ENCODE measurements at places on chromosomes 6 and 20.

DNA sequence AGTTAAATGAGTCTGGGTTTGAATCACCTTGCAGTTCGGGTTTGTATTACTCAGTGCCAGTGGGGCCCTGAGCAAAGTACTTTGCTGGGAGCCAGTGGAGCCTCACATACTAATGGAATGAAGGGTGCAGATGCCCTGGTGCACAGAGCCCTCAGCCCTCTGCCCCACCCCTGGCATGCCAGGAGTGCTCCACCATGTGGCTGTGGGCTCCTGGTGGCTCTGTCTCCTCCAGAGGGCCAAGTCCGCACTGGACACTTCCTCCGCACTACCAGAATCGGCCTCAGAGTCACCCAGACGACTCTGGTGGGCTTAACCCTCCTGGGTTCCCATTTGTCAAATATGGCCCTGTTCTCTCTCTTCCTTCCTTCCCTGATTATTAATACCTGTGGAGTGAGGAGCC lies 94.0 kb downstream of the STK35 start:
- no peak for DNase-seq

DNA sequence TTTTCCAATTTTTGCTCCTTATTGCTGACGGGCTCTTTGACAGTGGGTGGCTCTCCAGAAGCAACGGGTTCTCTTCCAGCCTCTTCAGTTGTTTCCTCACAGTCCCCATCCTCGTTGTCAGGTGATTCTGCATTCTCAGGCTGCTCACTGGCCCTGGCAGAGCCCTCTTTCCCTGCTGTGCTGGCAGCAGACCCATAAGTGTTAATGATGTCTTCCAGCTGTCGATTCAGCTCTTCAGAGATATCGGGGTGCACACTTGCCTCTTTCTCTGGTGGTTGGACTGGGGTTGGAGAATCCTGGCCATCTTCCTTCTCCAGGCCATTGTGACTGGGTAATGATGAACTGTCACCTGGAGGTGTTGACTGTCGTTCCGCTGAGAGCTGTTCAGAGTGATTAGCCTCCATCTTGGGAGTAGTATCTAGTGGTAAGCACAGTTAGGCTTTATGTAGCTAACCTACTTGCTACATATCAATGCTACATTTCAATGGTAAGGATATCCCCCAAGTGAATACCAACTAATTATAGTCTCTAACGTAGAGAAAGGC lies 3.2 kb downstream of the TXLNB start:
- no peak for DNase-seq

- DNase-seq = no peak
Observed at GRCh38 chr6:152636021-152636608, 1.0 kb downstream of the SYNE1 start.

GRCh38 chr6:111260570-111261298 lies 173.4 kb downstream of the SLC16A10 start:
- DNase-seq = no peak

- DNase-seq = no peak
Observed at GRCh38 chr6:34529665-34530327, 26.3 kb downstream of the SPDEF start.

DNA sequence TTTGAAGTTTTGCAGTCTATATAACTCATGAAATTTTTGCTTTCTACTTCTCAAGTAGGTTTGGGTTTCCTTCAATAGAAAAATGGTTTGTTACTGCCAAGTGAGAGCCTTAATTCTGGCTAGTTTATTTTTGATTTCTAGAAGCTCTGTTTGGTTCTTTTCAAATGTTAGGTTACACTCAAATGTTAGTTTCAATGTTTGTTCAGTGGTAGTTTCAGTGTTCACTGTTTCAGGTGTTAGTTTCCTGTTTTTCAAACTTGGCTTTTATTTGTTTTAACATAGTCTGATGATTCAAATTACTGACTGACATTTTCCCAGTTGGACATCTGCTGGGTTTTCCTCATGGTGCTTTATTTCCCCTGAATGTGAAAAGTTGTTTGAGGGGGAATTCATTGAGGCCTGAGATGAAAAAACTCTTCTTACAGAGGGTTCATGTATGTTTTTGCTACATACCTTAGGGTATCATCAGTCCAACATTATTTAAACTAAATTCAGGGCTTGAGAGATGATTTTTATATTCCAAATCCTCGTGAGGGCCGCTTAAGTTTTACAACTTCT lies 189.0 kb downstream of the JARID2 start:
- DNase-seq = no peak

- peak; percentile 27 for DNase-seq
Observed at GRCh38 chr6:11699576-11699975, 79.0 kb downstream of the ADTRP start.

GRCh38 chr6:30489081-30490025 lies at the start of gene HLA-E:
Gene HLA-E (plus strand): TSS chr6:30489509. CDS start chr6:30489532, 23 bp downstream.
- DNase-seq = peak; percentile 100

DNA sequence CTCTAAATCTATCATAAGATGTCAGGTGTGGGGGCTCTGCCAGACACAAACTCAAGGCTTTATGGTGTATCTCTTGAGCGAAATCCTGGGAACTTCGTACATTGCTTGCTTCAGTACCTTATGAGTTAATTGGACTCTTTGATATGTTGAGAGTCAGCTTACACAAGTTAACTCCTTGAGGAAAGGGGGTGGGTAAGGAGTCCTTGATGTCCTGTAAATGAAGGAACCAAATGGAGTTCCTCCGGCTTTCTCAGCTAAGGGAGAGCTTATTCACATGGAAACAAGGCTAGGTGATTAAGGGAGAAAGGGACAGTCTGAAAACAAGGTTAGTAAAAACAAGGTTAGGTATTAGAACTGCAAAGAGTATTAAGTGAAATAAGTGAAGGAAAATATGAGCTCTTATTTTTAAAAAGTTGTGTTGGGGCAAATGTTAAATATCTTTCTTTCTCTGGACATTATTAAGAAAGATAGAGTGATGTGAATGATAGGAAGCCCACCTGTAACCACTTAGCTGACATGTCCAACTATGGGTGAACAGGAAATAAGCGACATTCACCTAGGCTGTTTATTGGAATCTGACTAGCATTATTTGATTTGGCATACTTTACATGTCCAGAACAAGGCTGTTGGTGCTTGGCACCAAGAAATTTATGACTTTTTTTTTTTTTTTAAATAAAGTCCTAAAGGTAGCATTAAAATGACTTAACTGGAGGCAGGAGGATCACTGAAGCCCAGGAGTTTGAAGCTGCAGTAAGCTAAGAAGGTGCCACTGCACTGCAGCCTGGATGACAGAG lies 26.5 kb downstream of the GTF2H5 start:
- DNase-seq = no peak

GRCh38 chr6:76506808-76507207 lies 434.3 kb upstream of the IMPG1 start:
- no peak for DNase-seq

DNA sequence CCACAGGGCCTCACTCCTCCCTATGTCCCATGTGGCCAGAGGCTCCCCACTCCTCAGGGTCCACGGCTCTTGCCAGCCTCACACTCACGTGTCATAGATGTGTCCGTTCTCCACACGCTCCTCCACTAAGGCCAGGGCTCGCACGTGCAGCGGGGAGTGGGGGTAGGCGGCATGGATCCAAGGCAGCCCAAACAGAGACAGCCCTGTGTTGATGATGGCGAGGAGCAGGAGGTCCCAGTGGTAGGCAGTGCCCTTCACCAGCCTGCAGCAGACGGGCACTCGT lies 10.3 kb downstream of the SLC4A11 start:
- no peak for DNase-seq

DNA sequence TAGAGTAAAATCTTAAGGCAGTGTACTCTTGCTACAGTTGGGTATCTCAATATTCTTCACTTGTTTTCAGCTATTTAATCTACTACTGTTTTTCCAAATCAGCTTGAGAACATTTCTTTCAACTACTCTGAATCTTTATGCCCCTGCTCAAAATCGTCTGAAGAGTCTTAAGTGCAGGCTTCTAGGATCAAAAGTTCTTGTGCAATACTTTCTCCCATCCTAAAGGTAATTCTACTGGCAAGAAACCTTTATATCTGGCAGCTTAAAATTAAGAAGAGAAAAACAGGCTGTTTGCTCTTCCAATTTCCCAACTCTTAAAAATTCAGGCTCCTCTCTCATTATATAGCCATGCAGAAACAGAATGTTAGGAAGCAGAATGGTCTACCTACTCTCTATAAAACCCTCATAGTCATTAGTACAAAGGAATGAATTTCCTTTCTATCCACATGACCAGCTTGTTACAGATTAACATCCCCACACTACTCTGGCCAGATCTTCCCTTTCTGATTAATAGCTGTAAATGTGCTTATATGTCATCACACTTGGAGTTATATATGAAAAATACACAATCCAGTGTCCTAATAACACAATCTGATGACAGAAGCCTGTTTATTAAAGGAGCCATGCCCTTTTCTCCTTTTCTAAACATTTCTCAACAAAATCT lies 122.2 kb upstream of the FAM184A start:
- no peak for DNase-seq

DNA sequence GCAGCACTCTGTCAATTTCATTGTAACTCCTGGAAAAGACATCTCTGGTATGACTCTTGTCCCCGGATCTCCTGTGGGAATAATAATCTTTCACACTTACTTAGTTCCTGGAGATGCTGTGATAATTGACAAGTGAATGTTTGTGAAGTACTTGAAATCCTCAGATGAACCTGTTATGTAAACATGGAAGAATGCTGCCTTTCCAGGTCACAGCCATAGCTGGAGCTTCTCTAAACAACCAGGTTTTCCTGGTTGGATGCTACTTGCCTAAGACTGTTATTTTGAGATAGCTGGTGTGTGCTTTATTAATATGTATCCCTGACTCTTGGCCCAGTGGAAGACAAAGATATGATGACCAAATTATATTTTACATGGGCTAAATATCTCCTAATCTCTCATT lies 228.6 kb downstream of the KCNQ5 start:
- no peak for DNase-seq

GRCh38 chr20:61461461-61461860 lies 209.4 kb downstream of the CDH4 start:
- DNase-seq = no peak

GRCh38 chr20:52049001-52049731 lies 142.4 kb downstream of the ZFP64 start:
- DNase-seq = peak; percentile 25

DNA sequence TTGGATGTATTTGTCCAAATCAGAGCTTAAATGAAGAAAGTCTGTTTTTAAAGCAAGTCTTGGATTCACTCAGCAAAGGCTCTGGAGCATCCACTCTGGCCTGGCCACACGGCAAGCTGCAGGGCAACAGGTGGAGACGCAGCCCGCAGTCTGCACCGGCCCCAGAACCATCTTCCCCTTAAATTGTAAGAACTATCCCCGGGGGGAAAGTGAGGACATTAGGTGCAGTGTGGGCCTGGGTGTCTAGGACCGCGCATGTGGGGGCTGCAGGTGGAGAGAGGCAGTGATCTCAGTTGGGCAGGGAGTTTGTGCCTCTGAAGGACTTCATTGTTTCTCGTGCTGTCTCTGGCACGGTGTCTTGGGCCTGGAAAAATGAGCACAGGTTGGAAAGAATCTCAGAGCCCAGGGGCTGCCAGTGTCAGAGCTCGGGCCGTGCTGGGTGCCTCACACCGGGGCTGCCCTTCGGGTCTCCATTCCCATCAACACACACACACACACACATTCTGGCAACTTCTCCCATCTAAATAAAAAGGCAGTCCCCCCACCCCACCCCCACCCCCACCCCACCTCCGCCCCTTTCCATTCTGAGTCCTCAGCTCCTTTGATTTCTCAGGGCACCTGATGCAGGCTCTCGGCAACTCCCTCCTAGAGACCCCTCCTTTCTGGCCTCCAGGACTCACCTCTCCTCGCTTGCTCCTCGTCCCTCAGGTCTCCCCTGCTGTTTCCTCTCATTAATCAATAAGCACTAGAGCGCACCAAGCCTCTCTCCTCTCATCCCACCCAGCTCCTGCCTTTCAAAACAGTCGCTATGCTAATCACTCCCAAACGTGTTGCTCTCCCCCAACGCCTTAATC lies 48.4 kb downstream of the FOXF2 start:
- no peak for DNase-seq

DNA sequence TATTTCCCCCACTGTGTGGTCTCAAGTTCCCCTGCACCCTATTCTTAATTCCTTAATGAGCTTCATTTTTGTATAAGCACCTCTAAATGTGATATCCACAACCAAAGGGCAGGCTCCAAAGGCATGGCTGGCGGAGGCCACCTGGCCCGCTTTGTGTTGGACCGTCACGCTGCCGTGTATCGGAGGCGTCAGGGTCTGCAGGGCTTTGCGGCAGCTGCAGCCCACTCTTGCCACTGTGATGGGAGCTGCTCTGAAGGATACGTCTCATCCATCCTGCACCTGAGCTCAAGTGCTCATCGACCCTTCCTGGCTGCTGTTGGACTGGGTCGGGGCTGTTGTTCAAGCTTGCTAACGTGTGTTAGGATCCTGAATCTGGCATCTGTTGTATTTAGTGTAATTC lies 177.6 kb downstream of the ARID1B start:
- no peak for DNase-seq

DNA sequence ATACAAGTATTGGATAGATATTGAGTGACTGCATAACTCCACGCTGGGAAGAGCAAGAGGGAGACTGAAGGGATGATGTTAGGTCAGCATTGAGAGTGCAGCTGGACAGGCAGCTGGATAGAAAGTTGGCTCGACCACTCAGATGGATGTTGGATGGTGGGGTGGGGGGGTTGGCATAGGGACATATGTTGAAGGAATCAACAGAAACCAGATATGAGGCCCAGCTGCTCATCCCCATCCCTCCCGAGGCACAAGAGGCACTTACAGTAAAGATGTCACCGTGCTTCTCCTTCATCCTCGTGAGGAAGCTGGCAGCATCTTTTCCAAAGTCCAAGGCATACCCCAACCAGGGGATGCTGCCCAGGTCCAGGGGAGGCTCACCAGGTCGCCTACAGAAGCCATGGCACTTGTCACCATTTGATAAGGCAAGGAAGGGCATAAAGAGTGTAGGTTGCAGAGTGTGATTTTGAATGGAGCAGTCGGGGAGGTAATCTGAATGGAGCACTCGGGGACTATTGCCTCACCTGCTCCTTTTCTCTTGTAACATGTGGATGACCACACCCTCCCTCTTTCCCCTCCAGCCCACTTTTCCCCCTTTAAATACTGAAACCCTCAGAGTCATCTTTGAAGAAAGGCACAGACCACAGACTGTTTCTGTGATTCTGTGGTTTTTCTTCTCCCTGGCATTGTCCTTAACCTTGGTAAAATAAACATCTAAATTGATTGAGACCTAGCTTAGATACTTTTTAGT lies 18.0 kb downstream of the PTGIS start:
- no peak for DNase-seq
